ENCODE measurements at places on chromosomes 13 and 19. TPM values are rescaled to one million over a fixed set of nuclear protein-coding genes. Genes with fewer than 3 reads are reported as not detected.

WDR87 gene
- total RNA-seq: not detected

ALKBH6 gene
- total RNA-seq: 35.8 TPM

MCF2L gene
- 22.2 TPM for total RNA-seq

PDE4C gene
- not detected for total RNA-seq

PLIN5 gene
- total RNA-seq: not detected

Data from CD4-positive, CD25-positive, alpha-beta regulatory T cell (primary cell).